ENCODE measurements at places on chromosomes 13 and 19. TPM values are rescaled to one million over a fixed set of nuclear protein-coding genes. Genes with fewer than 3 reads are reported as not detected.

IGFL1 gene
- total RNA-seq = 2.5 TPM

SAE1 gene
- total RNA-seq = 197 TPM

MED29 gene
- 75.6 TPM for total RNA-seq

CYP4F22 gene
- total RNA-seq = 0.29 TPM

RFXAP gene
- 0.88 TPM for total RNA-seq

TBXA2R gene
- 0.99 TPM for total RNA-seq

ZNF177 gene
- total RNA-seq = 0.44 TPM

KRTDAP gene
- total RNA-seq = not detected

LYPD5 gene
- total RNA-seq = 0.39 TPM

All from A549 treated with Hydrocortisone at 1 μM for 4 hours (cell line).